IPS DF 6.9 (cell line): ENCODE measurements at places on chromosomes 12 and 14.

DNA sequence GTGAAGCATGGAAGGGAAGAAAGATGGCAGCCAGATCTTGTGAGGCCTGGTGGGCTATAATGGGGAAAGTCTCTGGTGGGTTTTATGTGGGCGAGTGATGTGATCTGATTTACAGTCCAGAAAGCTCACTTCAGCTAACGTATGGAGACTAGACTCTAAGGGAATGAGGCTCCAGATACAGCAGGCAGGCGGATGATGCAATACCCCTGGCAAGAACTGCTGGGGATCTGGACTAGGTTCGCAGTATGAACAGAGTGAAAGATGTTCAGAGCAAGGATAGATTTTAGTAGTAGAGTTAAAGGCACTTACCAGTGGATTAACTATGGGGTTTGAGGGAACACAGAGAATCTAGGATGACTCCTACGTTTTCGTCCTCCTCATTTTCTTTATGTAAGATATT lies 253.1 kb downstream of the ANO2 start:
- no peak for DNase-seq

- DNase-seq, result no peak
Measured at GRCh38 chr14:89357655-89358297, 59.3 kb downstream of the FOXN3 start.

DNA sequence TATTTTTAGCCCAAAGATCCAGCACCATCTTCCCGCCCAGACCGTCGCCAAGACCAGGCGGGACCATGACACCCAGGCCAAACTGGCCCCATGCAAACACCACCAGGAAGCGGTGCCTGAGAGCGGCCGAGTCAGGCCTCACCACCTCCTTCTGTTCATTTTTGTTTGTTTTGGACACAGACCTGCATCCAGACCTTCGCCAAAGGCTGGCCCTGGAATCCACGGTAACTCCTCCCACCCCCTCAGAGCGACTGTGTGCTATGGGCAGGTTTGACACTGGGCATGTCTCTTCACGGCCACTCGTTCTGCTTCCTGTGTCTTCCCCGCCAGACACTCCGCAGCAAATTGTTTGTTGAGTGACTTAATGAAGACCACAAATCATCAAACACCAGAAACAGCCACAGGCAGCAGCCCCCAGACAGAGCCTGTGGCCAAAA lies 47.1 kb downstream of the NCOR2 start:
- no peak for DNase-seq

- no peak for DNase-seq
Measured at GRCh38 chr14:104421401-104421821, 158.2 kb upstream of the C14orf180 start.

DNA sequence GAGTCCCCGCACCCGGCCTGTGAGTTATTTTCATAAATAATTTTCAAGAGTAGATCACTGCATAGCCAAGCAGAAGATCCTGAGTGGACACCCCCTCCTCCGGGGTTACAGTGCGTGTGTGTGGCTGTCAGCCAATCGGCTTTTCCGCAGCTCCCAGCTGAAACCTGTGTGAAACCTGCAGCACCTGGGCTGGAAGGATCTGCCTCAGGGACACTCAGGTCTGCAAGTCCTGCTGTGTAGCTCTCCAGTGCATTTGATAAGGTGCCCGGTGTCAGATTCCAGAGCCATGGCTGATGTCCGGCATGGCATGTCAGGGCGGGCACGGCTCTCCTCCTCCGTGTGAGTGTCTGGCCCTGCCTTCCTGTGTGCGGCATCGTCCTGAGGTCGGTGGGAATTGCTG lies 124.8 kb downstream of the GLT1D1 start:
- no peak for DNase-seq

- no peak for DNase-seq
Measured at GRCh38 chr12:66678338-66679275, at the start of gene GRIP1. Gene GRIP1 (minus strand): TSS chr12:66679076. CDS start chr12:66678904, 172 bp downstream.

DNA sequence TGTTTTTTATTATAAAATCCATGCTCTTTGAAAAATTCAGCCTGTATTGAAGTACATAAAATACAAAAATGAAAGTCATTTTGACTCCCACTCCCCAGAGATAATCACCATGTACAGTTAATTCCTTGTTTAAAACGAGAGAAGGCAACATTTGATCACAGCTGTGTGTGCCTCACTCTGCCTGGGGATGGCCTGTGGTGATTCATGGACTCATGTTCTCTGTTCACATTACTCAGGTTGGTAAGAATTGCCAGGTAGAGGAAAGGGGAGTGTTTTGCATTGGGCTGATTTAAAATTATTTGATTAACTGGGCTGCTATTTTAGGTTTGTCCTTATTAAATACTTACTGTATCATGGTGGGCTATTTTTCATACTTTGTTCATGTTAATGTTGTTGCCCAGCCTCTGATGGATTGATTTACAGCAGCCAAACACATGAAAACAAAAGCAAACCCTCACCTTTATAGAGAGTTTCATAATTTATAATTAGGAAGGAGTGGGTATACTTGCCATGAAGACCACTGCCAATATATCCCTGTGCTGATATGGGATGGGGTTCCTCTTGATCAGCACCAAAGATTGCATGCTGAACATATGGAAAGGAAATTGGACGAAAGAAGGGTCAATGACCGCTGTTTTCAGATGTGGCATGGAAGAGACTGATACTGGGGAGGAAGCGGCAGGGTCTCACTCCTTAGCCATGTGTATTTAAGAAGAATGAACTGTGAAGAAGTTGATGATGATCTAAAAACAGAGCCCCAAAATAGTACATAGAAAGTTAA lies 3.0 kb downstream of the ZBTB1 start:
- DNase-seq, result no peak

- no peak for DNase-seq
Measured at GRCh38 chr14:88188745-88189416, 134.2 kb downstream of the KCNK10 start.

- DNase-seq, result no peak
Measured at GRCh38 chr12:95126736-95127135, 53.3 kb upstream of the NR2C1 start.

DNA sequence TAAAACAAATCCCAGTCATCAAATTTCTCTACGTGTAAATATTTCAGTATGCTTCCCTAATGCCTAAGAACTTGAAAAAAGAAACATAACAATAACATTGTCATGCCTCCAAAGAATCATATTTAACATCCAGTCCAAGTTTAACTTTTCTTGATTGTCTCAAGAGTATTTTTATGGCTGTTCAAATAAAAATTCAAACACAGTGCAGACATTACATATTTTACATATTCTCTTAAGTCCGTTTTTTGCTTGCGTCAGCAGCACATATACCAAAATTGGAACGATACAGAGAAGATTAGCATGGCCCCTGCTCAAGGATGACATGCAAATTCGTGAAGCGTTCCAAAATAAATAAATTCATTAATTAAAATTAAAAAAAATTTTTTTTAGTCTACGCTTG lies 23.3 kb upstream of the EEA1 start:
- DNase-seq, result no peak

DNA sequence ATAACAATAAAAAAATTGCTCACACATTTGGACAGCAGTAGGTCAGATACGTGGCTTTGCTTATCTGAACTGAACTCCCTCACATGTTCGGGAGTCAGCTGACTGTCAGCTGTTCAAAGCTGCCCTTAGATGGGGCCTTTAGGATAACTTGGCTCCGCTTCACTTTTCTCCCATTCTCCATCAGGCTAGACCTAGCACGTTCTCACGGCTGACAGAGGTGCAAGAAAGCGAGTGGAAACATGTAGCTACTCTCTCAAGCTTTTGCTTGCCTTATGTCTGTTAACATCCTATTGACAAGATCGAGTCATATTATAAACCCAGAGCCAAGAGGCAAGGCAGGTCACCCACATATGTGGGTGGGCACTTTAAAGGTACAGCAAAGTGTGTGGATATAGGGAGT lies 112.0 kb upstream of the PDZRN4 start:
- DNase-seq, result no peak

- DNase-seq, result no peak
Measured at GRCh38 chr14:66540038-66540437, 32.1 kb downstream of the GPHN start.

DNA sequence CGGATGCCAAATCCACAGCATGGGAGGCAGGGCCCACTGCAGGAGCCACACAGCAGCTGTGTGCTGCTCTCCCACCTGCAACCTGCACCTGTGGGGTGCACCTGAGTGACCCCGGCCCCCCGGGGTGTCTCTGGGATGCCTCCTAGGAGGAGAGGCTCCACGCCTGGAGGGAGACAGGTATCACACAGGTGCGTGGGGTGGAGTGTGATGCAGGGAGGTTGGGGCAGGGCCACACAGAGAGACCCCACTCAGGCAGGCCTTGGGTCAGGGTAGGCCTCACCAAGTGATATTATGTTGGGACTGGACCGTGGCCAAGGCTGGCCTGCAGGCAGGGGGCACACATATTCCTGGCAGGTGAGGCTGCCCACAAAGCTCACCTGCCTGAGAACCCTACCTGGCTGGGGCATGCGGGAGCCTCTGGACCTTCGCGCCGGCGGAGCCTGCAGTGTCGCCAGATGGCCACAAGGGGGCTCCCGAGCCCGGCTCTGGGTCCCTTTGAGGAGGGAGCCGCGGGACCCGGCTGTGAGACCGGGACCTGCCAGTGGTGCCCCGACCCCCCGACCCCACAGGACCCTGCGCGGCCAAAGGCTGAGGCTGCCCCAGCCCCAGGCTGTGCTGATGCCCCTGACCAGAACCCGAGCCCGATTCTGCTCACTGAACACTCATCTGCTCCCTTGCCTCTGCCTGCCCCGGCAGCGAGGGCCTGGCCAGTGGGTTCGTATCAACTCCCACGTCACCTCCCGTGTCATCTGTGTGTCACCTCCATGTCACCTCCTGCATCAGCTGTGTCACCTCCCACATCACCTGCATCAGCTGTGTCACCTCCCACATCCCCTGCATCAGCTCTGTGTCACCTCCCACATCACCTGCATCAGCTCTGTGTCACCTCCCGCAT lies 11.4 kb downstream of the TMEM121 start:
- DNase-seq, result peak; percentile 7

DNA sequence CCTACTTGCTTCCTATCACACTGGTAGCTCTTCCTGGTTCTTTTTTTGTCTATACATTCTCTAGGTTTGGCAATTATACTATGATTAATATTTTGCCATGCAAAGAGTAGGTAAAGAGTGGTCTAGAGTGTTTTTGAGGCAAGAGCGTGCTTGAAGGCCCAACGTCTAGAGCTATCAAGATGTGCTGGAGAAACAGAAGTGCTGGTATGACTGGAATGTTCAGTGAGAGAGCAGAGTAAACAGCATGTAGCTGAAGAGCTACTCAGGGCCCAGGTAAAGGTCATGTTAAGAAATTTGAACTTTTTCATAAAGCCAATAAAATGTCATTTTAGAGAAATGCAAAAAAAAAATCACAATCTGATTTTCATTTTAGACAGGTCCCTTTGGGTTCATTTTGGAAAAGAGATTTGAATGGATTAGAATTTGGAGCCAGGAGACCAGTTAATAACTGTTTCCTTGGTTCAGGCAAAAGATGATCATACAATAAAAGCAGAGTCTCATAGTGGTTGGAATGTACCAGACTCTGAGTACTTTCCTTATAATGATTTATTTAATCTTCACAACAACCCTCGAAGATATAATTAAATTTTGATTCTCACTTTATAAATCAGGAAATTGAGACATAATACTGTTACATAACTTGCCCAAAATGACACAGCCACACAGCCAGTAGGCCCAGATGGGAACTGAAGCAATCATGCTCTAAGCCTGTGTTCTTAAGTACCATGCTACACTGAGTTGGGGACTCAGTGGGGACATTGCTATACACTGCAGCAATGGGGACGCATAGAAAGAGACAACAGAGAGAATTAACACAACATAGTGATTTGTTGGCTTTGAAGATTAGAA lies 350.1 kb downstream of the NELL2 start:
- no peak for DNase-seq

GRCh38 chr12:50924131-50924438 lies 28.3 kb upstream of the HIGD1C start:
- no peak for DNase-seq

- DNase-seq, result no peak
Measured at GRCh38 chr14:74500417-74501134, 7.0 kb downstream of the ISCA2 start.

GRCh38 chr12:49789992-49790391 lies 38.2 kb downstream of the NCKAP5L start:
- no peak for DNase-seq

DNA sequence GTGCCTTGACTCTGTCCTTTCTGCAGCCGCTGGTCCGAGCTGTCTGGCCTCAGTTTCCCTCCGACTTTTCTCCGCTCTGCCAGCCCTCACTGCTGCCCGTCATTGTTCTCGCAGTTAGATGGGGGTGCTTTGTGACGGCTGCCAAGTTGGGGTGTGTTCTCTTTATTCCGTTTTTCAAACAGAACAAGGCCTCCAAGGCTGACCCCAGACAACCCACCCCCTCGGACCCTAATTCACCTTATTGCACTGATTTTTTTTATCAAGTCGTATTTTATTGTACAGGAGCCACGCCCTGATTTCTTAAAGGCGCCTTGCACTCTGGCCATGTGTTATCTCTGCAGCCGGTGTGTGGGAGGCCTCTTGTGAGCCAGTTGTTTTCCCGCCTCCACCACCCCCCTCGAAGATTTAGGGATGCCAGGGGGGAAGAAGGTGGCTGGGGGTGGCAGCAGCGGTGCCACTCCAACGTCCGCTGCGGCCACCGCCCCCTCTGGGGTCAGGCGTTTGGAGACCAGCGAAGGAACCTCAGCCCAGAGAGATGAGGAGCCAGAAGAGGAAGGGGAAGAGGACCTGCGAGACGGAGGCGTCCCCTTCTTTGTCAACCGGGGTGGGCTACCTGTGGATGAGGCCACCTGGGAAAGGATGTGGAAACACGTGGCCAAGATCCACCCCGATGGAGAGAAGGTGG lies 1.3 kb downstream of the VASH1 start:
- DNase-seq, result no peak

DNA sequence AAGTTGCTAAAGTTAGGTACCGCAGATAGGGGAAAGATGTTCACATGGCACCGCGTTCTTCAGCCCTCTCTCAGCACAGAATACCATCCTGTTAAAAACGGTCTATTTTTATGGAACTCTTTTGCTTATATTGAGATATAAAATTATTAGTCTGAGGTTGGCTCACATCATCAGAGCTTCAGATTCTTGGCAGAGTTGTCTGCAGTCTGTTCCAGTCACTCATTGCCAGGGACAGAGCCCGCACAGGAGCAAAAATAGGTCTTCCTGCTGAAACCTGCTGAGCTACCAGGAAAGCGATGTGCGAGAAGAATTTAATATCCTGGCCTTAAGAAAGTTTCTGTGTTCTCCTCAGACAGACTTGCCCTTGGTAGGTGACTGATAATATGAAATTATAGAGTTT lies 249.8 kb downstream of the VRK1 start:
- no peak for DNase-seq

DNA sequence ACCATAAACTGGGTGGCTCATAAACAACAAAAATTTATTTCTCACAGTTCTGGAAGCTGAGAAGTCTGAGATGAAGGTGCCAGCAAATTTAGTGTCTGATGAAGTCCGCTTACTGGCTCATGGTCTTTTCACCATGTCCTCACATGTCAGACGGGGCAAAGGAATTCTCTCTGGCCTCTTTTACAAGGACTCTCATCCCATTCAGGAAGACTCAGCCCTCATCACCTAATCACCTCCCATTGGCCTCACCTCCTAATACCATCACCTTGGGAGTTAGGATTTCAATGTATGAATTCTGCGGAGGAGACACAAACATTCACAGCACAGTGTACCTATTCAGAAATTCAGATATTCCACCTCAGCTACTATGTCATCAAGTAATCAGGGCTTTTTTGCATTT lies 357.6 kb downstream of the PAWR start:
- no peak for DNase-seq

GRCh38 chr12:108337235-108338223 lies 1.6 kb downstream of the CMKLR1 start:
- peak; percentile 37 for DNase-seq
